AG04450 (cell line): ENCODE measurements at places on chromosomes 11 and 22.

GRCh38 chr11:87236368-87236767, 198.6 kb downstream of the TMEM135 start:
- DNase-seq = no peak

DNA sequence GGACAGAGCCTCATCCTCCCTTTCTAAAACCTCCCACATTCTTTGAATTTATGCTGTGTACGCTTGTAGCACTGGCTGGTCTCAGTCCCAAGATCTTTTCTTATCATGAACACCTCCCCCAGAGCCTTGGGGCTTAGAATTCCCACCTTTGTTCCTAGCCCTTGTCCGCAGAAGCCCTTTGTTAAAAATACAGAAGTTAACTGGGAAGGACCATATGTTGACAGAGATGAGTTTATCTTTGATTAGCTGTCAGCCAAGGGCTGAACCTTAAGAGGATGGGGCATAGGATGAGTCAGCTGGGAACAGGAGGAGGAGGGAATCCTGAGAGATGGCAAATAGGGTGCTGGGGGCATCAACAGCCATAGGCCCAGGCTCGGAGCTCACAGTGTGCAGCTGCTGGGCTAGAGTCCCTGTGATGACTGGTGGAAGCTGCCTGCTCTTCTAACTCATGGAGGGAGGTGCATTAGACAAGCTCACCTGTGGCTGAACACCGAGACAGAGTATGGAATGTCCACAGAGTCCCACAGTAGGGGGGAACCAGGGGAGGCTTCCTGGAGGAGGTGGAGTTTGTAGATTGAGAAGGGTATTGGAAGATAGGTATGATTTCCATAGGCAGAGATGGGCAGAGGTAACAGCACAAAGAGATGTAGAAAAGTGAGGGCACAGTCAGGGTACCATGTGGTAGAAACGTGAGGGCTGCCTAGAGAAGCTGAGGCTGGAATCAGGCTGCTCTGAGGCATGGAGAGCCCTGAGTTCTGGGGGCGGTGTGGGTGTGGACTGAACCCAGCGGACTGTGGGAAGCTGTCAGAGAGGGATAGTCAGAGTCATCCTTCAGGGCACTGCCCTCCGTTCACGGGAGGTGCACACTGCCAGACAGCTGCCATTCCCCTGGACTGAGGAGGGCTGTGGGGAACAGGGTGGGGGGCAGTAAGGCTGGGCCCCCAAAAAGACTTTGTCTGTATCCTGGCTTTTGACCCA, 9.9 kb downstream of the MICAL2 start:
- DNase-seq = no peak

GRCh38 chr11:57873196-57873911, 111.8 kb downstream of the CTNND1 start:
- no peak for DNase-seq

DNA sequence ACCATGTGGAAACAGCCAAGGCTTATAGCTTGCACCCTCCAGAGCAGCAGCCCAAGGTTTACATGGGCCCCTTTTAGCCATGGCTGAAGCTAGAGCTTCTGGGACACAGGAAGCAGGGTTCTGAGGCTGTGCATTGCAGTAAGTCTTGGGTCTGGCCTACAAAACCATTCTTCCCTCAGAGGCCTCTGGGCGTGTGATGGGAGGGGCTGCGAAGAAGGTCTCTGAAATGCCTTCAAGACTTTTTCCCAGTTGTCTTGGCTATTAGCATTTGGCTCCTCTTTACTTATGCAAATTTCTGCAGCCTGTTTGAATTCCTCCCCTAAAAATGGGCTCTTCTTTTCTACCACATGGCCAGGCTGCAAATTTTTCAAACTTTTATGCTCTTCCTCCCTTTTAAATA, 109.5 kb downstream of the BBOX1 start:
- DNase-seq = no peak

DNA sequence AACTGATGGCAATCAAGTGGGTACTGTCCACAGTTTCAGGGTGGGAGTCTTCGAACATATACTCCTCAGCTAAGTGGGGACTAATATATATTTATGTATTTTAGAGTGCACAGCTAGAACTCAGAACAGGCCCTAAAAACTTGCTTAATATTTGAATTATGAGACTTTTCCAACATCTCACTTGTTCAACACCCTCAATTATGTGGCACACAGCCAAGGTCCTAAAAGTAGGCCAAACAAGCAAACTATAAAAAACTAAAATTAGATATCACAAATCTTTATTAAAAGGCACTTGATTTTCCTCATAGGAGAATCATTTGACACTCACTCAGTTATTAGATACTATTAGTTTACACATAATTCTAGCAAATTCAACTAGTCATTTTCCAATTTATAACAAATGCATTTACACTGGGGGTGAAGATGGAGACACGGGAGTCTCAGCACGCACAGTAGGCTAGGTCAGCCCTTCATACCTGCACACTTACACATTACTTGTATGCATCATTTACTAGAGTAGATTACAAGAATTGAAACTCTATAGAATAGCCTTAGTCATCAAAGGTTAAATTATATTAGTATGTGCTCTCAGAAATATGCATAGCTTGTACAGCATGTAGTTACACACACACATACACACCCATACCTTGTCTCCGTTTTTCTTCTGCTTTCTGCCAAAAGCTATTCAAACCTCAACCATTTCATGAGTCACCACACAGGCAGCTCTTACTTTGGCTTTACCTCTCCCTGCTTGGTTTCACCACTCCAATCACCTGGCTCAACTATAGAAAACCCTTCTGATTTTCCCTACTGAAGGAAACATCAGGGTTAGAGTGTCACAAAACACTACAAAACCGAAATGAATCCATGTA, 171.5 kb downstream of the SBF2 start:
- DNase-seq = no peak

- no peak for DNase-seq
These were observed 1234.7 kb downstream of the TBC1D22A start for GRCh38 chr22:47997052-47997590.

DNA sequence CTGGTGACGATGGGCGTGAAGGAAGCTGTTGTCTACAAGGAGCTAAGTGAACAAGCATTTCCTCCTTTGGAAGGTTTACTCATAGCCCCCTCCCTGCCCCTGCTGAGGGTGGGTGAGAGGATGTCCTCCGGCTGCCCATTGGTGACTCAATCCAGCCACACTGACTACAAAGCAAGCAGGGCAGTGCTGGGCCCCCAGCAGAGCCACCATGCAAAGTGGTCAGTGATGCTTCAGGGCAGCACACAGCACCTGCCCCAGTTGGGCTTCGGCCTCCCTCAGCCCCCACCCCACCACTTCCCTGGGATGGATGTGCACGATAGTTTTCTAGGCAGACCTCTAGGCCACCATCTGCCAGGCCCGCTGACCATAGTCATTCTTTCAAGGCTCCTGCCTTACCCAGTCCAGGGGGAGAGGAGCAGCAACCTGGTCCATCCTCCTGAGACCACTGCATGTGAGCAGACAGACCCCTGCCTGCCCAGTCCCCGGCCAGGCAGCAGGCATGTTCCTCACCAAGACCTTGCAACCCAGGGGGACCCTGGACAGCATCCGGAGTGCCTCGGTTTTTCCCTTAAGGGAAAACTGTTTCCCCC, 125.1 kb downstream of the BCR start:
- no peak for DNase-seq

DNA sequence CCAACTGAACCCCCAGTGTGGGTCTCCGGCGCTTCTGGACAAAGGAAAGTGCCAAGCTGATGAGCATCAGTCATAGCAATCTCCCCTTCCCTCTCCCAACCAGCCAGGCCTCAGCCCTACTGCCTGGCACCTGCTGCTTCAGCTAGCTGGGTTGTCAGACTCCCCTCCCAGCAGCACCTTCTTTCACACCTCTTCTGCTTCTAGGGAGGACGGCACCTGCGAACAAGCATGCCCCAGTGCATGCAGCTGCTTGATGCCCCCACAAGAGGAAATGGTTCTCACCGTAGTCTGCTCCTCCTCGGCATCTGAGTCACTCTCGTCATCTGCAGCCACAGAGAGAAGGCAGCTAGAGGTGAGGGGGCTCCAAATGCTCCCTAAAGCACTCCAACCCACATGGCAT, 25.4 kb downstream of the THOC5 start:
- DNase-seq = no peak

- DNase-seq = peak; percentile 72
These were observed 7.2 kb upstream of the BID start for GRCh38 chr22:17781319-17782031.
